H4 (cell line): ENCODE measurements at places on chromosomes 6 and 20. TPM values are rescaled to one million over a fixed set of nuclear protein-coding genes. Genes with fewer than 3 reads are reported as not detected.

Gene CDH4
- 0.14 and 0.16 TPM in 2 replicates for total RNA-seq

Gene HLA-DMB
- total RNA-seq = 4.5 and 4.6 TPM in 2 replicates

Gene RREB1
- total RNA-seq = 5.3 and 13.0 TPM in 2 replicates

Gene ADGB
- total RNA-seq = not detected in 2 replicates

Gene POU5F1
- not detected in 2 replicates for total RNA-seq

Gene MEI4
- 0.14 TPM in 1 of 2 replicates, not detected in the other for total RNA-seq

DNA sequence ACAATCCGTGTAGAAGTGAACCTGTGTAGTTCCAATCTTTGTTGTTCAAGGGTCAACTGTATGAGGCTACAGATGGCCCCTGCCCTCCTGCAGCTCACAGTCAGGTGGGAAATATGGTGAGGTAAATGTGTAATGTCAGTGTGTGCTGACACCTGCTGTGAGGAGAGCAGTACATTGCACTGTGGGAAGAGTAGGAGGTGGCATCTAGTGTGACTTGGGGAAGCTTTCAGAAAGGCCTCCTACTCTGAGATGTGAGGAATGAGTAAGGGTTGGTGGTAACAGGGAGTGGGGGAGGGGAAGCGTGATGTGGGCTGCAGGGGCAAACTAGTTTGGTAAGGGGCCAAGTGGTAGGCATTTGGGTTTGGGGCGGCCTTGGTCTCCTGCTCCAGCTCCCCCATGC, 188.8 kb downstream of the FARS2 start:
- DNase-seq = no peak

DNA sequence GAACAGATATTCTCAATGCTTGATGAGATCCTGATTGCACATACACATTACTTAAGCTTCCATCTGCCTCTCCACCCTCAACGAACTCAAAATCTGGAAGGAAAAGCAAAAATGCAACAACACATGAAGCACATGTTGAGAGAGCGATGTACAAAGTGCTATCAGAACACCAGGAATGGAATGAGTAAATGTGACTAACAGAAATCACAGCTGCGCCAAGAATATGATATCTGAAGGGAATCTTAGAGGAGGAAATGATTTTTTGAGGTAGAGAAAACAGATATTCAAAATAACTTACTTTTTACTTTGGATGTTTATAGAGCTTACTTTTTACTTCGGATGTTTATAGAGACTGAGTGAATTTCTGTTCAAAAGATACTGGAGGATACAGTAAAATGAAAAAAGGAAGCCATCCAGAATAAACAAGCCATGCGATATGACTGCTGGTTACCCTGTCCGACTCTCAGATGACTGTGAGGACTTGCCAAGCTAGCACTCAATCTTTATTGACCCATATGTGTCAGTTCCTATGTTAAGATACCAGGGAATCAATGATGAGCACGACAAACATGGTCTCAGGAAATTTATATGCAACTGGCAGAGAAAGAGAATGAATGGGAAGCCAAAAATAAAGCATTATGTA, 102.0 kb downstream of the SMLR1 start:
- no peak for DNase-seq

- no peak for DNase-seq
Measured at GRCh38 chr6:155959898-155960495, 504.4 kb upstream of the NOX3 start.

Gene PNPLA1
- total RNA-seq = not detected in 2 replicates
